ENCODE measurements at places on chromosomes 5 and 9. TPM values are rescaled to one million over a fixed set of nuclear protein-coding genes. Genes with fewer than 3 reads are reported as not detected.

DNA sequence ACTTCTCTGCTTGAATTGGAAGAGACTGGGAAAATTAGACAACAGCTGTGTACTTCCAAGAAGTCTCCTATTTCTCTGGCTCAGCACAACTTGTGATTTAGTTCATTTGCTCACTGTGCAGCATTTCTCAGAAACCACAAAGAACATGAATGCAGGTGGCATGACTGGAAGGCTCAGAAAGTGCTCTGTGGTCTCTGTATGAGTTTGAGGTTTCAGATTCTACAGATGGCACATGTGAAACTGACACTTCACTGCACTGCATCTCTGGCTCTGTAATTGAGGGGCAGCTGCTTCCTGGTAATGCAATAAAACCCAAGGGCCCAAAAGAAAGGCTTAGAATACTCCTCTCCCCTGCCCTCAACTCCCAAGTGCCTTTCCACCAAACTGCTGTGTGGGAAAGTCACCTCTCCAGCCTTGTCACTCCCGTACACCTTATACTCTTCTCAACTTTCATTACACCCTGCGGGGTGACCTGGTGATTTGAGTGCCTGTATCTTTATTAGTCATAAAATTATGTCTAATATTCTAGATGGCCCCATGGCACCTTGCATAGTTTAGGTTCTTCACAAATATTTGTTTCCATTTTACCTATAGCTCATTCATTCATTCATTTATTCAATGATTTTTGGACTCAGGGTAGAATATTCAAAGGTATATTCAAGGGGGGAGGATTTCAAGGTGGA, 82.5 kb downstream of the ESM1 start:
- peaks cover 9% of the 10 kb centered on the region for H3K4me1 ChIP-seq

POLE3 gene
- total RNA-seq, result 52.6 TPM

NTNG2 gene
- total RNA-seq, result 0.39 TPM

DNA sequence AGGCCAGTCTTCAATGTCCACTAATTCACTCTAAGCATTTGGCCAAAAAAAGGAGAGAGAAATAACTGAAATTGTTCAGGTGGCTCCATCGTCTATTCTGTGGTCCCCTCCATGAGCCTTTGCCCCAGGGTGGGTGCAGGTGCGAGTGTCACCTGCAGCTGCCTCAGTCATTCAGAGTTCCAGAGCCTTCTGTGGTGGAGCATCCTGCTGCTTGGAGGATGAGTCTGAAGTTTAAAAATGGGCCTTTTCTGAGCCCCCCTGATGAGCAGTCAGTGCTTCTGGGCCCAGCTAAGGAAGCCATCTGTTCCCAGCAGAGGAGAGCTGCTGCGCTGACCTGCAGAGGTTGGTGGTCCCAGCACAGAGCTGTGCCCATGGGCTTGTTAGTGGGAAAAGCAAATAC, 48.2 kb downstream of the NDST1 start:
- no peak overlapping the region for H3K4me3 ChIP-seq
- H3K36me3 ChIP-seq, result peaks cover 52% of the 10 kb centered on the region
- H3K27me3 ChIP-seq, result no peaks in the 10 kb centered on the region
- H3K4me1 ChIP-seq, result peaks cover 12% of the 10 kb centered on the region
- no peak for DNase-seq
- H3K27ac ChIP-seq, result no peak overlapping the region

IFNA16 gene
- total RNA-seq, result not detected

GRCh38 chr9:18421391-18421790, 52.6 kb upstream of the ADAMTSL1 start:
- no peak for DNase-seq
- no peaks in the 10 kb centered on the region for H3K36me3 ChIP-seq
- no peak overlapping the region for H3K4me3 ChIP-seq
- H3K27ac ChIP-seq, result no peak overlapping the region
- no peaks in the 10 kb centered on the region for H3K4me1 ChIP-seq
- no peaks in the 10 kb centered on the region for H3K27me3 ChIP-seq

CNOT8 gene
- 78.5 TPM for total RNA-seq

SLC36A2 gene
- not detected for total RNA-seq

SLC22A4 gene
- 1.3 TPM for total RNA-seq

DNA sequence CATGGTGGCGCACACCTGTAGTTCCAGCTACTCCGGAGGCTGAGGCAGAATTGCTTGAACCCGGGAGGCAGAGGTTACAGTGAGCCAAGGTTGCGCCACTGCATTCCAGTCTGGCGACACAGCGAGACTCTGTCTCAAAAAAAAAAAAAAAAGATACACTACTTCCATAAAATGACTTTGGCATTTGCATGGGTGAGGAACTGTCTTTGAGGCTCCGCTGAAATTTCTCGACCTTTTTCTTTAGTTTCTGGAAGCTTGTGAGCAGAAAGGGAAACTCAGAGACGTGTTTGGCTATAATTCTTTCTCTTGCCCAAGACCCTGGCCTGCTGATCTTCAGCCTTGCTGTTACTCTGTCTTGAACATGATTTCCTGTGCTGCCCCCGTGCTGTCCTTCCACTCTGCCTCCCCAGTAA, 37.3 kb downstream of the SPIN1 start:
- no peak for DNase-seq
- H3K27me3 ChIP-seq, result no peaks in the 10 kb centered on the region
- H3K27ac ChIP-seq, result no peak overlapping the region
- no peak overlapping the region for H3K4me3 ChIP-seq

GRCh38 chr5:154967421-154968024, 26.6 kb downstream of the MRPL22 start:
- no peaks in the 10 kb centered on the region for H3K4me1 ChIP-seq
- H3K36me3 ChIP-seq, result peaks cover 32% of the 10 kb centered on the region
- H3K27ac ChIP-seq, result no peak overlapping the region
- DNase-seq, result no peak

GARIN3 gene
- not detected for total RNA-seq

- no peaks in the 10 kb centered on the region for H3K27me3 ChIP-seq
- no peaks in the 10 kb centered on the region for H3K4me1 ChIP-seq
- no peak overlapping the region for H3K27ac ChIP-seq
- no peak for DNase-seq
Observed at GRCh38 chr5:32383065-32383464, 61.5 kb downstream of the ZFR start.
